ENCODE measurements at places on chromosomes 7 and 10.
A peak's percentile ranks its signal among the peaks of the same experiment; 100 is the strongest.

- DNase-seq = no peak
These were observed 22.2 kb downstream of the GLUD1 start for GRCh38 chr10:87072449-87072848.

DNA sequence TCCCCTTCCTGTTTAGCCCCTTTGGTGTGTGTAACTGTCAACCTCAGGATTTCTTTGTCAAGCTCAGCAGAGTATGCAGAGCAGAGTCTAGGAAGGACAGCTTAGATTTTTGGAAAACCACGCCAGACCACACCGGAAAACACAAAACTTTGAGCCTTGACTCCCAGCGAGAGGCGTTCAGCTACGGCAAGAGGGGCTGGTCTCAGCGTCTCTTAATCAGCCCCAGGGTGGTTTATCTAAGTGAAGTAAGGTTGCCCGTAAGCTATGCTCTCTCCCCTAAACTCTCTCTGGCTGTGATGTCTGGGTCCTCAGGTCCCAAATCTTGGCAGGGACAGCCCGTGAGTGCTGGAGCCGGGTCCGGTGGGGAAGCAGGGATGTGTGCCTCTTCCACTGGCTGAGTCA lies 230.9 kb downstream of the KLF6 start:
- DNase-seq = no peak

DNA sequence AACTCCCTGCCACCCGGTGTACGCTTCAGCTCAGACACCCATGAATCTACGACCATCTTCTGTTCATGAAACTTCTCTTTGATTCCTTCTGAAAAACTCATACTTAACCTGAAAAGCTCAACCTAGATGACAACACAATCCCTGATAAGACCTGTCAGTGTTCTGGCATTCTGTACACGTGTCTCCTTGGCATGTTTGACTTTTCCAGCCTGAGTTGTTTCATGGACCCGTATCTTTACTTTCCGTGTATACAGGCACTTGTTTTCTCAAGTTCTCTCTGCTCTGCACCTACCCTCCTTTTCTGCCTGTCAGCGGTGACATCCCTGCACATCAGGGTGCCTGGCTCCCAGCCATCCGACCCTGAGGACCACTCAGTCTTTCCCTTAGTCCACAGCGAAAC lies 103.3 kb downstream of the LARP4B start:
- no peak for DNase-seq

DNA sequence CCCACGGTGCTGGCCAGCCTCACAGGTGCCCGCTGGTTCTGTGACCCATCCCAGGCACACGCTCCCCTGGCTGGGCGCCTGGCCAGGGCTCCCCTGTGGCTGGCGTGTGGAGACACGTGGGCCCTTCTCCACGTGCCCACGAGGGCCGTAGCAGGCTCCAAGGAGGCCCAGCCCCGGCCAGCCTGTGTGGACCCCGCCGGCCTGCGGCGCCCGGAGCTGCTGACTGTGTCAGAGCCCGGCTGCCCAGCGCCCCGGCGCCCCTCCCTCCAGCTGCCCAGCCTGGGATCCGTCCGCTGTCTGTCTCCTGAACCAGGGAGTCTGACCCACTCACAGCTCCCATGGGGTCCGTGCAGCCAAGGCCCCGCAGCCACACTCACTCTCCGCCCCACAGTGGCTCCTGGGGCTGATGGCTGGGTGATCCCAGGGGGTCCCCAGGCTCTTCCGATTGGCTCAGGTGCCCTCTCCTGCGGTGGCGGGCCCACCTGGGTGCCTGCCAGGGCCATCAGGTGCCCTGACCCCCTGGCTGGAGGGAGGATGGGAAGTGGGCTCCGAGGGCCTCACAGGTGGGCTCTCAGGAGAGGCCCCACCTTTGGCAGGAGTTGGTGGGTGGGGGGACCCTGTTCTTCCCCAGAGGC lies 9.6 kb downstream of the TMEM184A start:
- no peak for DNase-seq

DNA sequence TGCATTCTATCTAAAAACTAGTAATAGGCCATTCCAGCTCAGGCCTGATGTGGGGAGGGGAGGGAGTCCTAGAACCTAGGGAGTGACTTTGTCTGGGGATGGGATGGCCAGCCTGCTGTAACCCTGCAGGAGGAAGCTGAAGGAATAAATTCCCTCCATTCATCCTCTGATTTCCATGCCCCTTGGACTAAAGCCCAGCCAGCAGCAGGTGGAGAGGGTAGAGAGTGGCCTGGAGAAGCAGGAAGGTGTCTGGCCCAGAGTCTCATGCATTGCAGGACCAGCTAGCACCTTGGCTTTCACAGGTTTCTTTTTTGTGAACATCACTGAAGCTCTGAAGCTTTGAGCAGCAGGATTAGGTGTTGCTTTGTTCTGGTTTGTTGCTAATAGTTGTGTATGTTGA lies 32.8 kb upstream of the CDH23 start:
- DNase-seq = no peak

GRCh38 chr10:22737587-22737986 lies 23.2 kb upstream of the PIP4K2A start:
- DNase-seq = peak; percentile 50

- peak; percentile 79 for DNase-seq
These were observed 49.0 kb upstream of the ARHGAP12 start for GRCh38 chr10:31977440-31978155.

DNA sequence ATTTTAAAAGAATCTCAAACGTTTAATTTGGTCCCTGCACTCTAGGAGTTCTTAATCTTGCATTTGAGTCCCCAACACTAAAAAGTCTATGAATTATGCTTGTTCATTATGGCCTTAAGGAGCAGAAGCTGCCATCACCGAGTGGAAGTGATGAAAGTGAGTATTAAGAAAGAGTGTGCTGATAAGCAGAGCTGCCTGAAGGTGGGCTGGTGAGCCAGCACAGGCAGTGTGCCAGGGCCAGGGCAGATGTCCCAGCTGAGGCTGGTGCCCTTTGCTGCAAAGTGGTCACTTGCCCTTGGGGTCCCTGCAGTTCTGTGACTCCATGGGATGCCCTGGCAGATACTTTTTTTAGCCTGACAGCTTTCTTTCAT lies 72.9 kb upstream of the LOXL4 start:
- no peak for DNase-seq

DNA sequence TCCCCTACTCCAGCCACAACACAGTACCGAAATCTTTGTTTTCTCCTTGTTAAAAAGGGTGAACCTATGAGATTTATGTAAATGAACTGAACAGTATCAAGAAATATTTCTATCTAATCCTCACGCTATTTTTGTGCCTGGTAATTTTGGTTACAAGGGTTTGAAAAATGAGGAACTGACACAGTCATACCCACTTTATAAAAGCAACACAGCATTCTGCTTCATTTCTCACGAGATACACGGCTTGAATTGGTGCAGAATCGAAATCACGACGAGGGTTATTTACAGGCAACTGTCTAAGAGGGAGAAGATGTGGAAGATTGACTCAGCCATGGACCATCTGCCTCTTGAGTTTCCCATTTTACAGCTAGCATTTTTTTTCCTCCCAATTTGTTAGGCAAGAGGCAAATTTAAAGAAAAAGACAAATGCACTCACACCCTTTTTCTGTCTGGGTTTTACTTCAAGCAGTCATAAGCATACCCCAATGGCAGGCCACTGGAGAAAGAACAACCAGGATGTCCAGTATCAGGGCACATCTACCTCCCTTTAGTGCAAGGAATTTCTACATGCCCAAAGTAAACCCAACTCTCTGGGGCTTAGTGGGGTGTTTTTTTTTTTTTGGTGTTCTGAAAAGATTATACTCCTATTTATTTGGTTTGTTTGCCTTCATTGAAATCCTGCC lies 108.1 kb downstream of the ITGB8 start:
- no peak for DNase-seq
